Stimulated activated CD4-positive, alpha-beta T cell treated with anti-CD3 and anti-CD28 coated beads, Interleukin-15, amount 100 ng/mL, for 1 hour (primary cell): ENCODE measurements at places on chromosomes 2 and 18.

DNA sequence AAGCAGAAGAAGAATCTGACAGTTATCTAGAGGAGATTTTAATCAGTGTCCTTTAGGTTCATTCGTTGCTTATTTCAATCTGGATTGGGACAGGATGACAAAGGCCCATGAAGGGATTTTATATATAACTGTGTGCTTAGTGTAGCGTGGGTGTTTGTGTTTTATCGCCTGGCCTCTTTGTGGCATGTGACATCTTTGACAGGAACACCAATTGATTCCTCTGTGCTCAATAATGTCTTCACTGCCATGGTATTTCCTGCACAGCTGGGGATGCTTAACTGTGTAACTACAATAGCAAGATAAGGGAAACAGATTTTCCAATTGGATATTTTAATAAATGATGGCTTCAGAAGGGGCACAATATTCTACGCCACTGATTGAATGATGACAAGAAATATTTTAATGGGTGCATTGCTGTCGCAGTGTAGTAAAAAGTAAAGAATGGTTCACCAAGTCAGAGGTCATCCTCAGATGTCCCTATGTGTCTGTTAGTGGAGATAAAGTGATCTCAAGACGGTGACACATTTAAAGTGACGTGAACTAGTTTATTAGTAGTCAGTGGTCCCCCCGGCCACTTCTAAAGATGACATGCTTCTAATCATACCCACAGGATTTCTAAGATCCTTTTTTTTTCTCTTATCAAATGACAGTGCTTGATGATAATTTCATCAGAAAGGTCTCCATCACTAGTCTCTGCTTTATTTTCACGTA is 160.4 kb downstream of the AGAP1 start:
- DNase-seq = no peak

DNA sequence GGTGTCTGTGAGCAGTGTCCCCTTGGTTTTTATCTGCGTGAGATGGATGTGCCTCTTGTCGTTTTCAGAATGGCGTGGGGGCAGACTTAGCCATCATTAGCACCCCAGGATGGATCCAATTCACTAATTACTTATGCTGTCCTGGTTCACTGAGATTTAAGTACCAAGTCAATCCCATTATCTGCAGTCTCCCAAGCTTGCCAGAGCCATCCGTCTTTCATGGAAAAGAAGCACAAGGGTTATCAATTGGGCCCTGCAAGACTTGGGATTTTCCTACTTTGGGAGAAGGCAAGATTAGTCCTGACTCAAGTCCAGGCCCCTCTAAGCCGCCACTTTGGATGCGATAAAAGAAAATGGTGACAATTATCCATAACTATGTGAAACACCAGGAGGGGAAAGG is 404.0 kb downstream of the TMEM182 start:
- no peak for DNase-seq

DNA sequence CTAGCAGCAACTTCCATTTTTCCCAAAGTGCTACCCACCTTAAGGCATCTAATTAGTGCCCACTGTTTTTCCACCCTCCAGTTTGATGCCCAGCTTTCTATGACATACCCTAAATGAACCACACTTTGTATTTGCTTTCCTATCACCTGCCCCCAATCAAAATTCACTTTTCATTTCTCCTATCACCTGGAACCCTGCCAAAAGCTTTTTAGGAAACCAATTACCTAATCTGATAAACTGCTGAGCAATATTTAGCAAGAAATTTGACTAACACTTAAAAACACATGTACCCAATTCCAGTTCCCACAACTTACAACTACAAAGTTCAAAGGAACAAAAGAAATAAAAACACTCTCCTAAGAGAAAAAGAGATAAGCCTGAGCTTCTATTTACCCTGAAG is 71.7 kb downstream of the IKZF2 start:
- DNase-seq = no peak

DNA sequence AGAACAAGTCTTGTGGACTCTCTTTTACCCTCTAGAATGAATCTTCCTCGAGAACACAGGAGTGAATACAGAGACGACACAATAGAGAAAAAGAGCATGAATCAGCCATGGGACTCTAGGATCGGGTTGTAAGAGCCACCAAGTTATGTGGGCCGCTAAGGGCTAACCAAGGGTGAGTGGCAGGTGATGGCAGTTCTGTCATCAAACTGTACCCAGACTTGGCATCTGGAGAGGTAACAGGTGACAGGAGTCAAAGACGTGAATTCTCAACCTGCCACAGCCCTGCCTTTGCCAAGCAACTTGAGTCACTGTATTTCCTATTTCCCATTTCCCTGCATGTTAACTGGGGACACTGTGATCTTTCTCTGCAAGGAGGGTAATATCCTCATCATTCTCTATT is 11.2 kb downstream of the SERPINE2 start:
- DNase-seq = no peak

DNA sequence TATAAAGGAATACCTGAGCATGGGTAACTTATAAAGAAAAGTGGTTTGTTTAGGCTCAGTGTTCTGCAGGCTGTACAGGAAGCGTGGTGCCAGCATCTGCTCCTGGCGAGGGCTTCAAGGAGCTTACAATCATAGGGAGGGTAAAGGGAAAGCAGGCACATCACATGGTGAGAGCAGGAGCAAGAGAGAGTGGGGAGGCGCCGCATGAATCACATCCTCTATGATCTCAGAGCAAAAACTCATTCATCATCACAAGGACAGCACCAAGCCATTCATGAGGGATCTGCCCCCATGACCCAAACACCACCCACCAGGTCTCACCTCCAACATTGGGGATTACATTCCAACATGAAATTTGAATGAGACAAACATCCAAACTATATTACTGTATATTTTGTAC is 32.5 kb downstream of the R3HDM1 start:
- DNase-seq = no peak

GRCh38 chr2:52414561-52415295 is 1352.9 kb upstream of the CHAC2 start:
- no peak for DNase-seq

GRCh38 chr18:62201870-62202269 is 14.8 kb downstream of the RELCH start:
- DNase-seq = no peak
